ENCODE measurements at places on chromosomes 5 and 9.
A peak's percentile ranks its signal among the peaks of the same experiment; 100 is the strongest.

DNA sequence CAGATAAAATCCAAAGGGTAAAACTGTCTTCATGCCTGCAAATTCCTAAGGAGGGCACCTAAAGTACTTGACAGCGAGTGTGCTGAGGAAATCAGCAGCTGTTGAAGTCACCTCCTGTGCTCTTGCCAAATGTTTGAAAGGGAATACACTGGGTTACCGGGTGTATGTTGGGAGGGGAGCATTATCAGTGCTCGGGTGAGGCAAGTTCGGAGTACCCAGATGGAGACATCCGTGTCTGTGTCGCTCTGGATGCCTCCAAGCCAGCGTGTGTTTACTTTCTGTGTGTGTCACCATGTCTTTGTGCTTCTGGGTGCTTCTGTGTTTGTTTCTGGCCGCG, 727 bp upstream of the ADRB2 start:
- peak; percentile 62 for DNase-seq

- no peak for DNase-seq
Measured at GRCh38 chr9:107683566-107683965, 194.0 kb upstream of the KLF4 start.

- no peak for DNase-seq
Measured at GRCh38 chr5:54524704-54525103, 7.1 kb downstream of the SNX18 start.

DNA sequence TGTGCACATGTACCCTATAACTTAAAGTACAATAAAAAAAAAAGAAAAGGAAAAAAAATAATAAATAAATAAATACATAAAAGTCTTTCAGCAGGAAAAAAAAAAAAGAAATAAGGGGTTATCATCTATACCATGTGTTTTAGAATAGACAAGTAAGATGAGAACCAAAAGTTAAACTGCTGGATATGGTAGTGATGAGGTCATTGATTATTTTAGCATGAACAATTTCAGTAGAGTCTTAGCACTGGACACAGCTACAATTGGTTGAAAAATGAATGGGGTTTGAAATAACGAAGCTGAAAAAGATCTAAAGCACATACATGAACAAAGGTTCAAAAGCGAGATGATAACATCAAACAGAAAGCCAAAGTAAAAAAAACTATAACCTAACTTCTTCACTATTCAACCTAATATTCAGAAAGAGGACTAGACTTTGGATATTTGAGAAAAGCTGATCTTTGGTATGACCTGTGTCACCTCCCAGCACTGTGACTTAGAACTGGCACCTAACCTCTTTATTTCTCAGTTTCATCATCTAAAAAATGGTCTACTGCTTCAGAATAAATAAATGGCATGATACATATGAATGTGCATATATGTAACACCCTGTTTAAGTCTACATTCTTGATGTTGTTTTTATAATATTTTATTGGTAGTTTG, 133.3 kb downstream of the RAB3C start:
- DNase-seq: no peak

DNA sequence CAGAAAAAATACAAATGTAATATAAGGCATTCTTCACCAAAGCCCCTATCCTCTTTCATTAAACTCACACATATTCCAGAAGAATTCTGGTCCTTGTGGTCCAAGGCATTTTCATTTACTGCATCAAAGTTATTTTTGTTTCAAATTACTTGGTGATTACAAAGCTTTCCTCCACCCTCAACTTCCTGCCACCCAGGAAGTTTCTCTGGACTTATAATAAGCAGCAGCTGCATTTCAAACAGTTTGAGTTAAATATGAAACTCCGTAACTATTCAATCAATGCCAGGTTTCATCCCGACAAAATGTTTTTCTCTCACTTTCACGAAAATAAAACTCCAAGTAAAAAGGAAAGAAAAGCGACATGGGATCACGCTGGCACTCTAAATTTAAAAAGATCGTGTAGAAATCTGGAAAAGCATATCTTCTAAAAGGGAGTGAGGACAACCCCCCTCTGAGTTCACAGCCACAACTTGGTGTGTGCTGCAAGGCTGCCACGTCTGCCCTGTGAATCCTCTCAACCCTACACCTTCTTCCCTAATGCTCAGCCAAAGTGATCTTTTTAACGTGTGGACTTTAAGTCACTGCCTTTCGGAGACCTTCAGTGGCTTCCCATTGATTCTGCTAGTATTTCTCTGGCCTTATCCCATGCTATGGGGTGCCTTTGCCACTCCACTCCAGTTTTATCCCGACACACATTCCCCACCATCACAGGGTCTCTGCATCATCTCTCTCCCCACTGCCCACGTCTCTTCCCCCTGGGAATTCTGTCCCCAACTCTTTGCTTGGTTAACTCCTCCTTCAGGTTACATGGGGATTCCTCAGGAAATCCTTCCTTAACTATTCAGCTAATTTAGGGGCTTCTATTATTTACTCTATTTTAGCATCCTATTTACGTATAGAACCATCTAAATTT, 91.1 kb upstream of the CER1 start:
- DNase-seq: no peak

- DNase-seq: no peak
Measured at GRCh38 chr9:125549891-125550885, 156.8 kb downstream of the MAPKAP1 start.

DNA sequence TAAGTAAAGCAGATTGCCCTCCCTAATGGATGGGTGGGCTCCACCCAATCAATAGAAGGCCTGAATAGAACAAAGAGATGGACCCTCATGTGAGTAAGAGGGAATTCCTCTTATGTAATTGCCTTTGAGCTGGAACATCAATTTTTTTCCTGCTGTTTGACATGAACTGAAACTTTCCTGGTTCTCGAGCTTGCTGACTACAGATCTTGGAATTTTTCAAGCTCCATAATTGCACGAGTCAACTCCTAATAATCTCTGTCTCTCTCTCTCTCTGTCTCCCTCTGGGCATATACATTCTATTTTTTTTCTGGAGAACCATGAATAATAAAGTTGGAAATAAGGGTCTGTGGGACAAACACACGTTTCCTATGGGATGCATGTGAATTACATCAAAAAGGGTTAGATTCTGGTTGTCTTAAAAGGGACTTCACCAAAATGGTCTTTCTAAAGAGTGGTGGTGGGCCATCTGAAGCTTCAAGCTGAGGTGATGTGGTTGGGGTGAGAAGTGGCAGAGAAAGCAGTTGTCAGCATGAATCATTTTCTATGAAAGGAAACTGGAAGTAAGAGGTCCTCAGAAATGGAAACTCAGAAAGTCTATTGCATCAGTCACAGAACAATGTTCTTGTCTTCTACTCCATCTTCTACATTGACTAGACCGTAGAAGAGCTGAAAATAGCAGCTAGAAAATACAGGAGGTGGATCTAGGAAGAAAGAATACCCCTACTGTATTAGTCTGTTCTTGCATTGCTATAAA, 47.0 kb upstream of the HOMER1 start:
- DNase-seq: no peak

DNA sequence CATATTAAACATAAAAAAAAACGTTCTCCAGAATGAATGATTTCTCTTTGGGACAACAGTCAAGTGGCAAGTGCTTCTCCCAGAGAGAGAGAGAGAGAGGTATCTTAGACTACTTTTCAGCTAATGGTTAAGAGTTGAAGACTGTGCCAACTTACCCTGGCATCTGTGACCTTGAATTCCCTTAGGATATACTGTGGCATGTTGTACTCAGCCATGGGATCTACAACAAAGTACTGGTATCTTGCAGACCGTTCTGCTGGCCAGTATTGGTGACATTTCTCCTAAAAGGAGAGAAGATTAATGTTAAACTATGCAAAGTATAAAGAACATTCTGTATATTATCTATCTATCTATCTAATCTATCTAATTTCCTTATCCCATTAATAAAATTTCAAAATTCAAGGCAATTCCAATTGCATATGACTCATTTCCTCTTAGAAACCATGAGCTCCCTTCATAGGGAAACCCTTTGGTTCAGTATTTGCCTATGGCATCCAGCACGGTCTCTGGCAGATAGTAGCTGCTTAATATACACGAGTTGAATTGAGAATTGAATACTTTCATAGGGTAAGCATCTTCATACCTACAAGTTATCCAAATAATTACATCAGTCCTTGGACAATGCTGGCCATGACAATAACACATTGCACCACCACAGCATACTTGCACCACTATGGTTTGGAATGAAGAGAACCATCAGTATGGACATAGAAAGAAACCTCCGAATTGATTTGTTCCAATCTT, 539.4 kb upstream of the DMAC1 start:
- DNase-seq: no peak

DNA sequence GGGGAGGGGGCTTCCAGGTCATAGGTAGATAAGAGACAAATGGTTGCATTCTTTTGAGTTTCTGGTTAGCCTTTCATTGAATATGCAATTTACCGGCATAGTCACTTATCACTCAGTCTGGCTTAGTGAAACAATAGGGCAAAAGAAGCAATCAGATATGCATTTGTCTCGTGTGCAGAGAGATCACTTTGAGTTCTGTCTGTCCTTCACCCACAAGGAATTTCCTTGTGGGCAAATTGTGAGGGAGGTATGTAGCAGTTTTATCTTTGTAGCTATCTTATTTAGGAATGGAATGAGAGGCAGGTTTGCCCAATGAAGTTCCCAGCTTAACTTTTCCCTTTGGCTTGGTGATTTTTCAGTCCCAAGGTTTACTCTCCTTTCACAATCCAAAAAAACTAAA, 116.1 kb downstream of the TUSC1 start:
- no peak for DNase-seq

- DNase-seq: no peak
Measured at GRCh38 chr9:505741-506059, 291.0 kb downstream of the DOCK8 start.

DNA sequence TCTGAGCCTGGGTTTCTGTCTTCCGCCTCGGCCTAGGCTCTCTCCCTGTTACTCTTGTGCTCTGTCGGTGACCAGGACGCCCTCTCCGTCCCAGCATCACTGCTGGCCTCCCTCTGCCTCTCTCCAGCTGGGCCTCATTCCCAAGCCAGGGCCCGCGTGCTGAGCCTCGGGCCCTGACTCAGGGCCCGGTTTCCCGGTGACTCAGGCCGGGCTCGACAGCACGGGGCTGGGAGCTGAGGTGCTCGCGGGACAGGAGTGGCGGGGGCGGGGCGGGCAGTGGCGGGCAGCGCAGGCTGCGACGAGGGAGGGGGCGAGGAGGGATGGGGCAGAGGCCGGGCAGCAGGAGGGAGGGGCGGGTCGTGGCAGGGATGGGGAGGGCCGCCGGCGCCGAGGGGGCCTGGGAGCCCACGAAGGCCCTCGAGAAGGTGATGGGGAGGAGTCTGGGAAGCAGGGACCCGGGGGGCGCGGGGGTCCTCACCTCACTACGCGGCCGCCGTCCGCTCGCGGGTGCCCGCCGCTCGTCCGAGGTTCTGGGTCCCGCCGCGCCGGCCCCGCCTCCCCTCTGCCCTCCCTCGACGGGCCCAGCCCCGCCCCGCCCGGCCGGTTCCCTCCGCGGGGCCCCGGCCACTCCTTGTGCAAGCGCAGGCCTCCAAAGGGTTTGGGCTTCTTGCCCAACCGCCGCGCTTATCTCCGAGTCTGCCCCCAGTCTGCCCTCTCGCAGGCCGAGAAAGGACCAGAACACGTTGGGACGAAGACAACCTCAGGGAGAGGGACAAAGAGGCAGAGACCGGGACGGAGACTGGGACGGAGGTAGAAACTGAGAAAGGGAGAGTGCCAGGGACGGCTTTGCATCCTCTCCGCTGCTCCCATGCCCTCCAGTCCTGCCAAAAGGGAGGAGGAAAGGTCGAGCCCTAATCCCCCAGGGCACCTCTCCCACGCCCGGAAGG, at the start of gene ARAP3:
Gene ARAP3 (minus strand): TSS at position 536 of the 947 bp plus-strand sequence. CDS start 1,744 bp downstream, outside the sequence.
- DNase-seq: peak; percentile 88

All from hematopoietic multipotent progenitor cell treated with erythropoietin and hydrocortisone succinate and interleukin-3 and kit ligand, for 8 days (in vitro differentiated cells).